ENCODE measurements at places on chromosomes 6 and 20.

GRCh38 chr6:26336355-26337198, 28.4 kb upstream of the BTN3A2 start:
- no peak for DNase-seq

DNA sequence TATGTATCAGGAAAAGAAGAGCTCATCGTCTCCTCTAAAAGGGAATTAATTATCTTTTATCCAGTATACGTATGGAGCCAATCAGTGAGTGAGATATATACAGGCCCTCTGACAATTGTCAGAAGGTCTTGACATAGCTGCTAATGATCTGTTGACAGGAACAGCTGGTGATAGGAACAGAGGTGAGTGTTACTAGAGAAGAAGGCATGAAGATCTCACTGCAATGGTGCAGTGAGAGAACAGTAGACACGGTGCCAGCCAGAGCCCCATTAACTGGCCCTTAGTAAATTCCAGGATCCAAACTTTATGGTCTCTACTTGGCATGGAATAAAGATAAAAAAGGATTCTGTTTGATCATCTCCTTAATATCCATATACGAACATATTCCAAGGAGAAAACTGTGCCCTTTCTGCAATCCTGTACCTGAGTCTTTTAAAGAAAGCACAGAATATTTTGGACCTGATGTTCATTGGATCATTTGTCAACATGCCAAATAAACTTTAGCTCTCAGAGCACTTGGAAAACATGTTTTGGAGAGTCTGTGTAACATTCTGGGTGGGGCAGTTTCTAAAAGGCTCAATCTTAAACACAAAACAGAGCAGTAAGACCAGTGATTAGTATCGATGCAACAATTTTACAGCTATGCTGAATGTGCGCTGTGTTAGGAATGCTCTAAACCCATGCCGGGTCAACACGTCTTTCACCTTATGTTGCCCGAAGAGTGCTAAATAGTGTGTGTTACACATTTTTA, 135.8 kb upstream of the CITED2 start:
- DNase-seq: peak; percentile 55

- no peak for DNase-seq
Measured at GRCh38 chr6:119587537-119587936, 238.0 kb upstream of the MAN1A1 start.

- DNase-seq: no peak
Measured at GRCh38 chr6:118892355-118892991, 1.5 kb upstream of the ASF1A start.

- DNase-seq: no peak
Measured at GRCh38 chr6:51562198-51562597, 525.2 kb downstream of the PKHD1 start.

DNA sequence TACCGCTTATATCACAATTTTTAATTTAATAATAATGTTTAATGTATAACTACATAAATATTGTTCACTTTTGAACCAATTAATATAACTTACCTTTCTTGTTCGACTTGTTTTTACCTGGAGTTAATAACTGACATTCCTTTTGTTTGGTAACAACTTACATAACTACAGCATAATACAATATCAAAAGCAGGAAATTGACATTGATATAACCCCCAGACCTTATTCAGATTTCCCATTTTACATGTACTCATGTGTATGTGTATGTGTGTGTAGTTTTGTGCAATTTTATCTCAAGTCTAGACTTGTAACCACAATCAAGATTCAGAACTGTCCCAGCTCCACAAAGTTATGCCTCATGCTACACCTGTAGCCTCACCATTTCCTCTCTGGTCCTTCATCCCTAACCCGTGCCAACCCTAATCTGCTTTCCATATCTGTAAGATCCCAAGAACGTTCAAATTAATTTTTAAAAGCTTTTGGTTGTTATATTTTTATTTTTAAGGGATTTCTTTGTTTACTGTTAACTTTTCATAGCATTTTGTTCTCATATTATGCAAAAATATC, 190.6 kb downstream of the MANEA start:
- no peak for DNase-seq

DNA sequence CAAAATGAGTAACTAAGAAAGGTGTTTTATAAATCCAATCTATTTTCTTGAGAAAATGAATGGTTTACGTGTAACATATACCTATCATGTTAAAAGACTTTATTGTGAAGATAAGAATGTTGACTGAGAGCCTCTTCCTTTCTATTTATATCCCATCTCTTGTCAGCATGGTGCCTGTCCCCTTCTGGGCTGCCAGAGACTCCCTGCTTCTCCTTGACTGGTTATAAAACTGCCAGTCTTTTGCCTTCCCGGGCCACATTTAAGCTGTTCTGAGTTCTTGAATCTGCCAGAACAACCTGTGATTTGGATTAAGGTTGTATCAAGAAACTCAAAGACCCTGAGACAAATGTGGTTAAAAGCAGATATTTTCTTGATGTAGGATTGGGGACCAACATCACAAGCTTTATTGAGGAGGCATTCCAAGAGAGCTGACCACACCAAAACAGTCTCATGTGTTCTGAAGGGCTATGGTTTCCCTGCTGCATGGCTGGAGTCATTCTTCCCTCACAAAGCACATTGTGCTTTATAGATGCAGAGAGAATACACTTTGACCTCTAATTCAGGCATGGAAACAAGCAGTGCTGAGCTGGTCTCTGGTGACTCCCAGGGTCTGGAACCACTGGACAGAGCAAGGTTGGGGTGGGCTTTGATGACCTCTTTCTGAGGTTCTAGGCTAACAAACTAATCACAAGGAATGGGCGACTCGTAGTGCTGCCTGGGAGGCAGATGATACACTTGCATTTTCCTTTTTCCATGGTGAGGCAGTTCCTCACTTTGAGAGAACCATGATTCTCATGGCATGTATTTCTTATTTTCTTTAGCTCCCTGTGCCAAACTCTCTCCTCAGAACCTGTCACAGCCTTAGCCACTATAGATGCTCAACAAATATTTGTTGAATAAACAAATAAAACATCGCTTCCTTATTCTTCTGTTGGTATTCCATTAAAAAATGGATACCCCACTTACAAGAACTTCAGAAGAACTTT, 205.0 kb upstream of the PREP start:
- DNase-seq: no peak

DNA sequence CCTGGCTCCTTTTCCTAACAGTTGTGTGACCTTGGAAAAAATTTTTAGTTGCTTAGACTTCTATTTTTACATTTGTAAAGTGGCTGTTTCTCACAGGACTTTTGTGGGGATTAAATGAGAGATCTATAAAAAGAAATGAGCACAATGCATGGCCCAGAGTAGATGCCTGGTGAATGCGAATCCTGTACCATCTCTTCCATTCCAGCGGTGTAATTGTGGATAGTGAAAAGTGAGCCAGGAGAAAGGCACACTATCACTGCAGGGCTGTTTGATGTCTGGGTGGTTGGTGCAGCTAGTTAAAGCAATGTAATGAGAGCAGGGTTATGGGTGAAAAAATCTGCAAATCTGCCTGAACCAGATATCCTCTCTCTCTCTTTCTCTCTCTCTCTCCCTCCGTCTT, 347.5 kb upstream of the CITED2 start:
- DNase-seq: no peak

DNA sequence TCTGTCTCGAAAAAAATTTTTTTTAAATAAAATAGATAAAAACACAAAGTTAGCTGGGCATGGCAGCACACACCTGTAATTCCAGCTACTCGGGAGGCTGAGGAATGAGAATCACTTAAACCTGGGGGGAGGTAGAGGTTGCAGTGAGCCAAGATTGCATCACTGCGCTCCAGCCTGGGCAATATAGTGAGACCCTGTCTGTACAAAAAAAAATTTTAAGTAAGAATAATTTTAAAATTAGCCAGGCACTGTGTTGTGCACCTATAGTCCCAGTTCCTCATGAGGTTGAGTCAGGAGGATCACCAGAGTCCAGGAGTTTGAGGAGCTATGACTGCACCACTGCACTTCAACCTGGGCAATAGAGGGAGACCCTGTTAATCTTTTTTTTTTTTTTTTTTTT, 149.2 kb upstream of the SHLD1 start:
- no peak for DNase-seq

DNA sequence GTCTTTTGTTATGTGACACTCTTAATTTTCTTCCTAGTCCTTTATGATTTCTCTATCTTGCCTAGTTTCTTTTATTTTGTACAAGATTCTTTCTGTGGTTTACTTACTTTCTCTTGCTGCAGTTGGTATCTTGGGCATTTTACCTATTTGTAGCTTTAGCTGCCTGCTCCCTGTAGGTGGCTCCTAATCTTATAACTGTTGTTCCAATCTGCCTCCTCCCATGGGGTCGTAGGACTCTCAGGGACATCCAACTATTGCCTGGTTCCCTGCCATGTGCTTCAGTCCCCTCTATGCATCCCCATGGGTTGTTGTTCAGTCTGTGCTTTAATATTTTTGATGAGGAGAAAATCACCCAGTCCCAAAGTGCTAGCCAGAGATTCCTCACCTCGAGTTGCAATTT, 31.4 kb downstream of the RIN2 start:
- DNase-seq: no peak

DNA sequence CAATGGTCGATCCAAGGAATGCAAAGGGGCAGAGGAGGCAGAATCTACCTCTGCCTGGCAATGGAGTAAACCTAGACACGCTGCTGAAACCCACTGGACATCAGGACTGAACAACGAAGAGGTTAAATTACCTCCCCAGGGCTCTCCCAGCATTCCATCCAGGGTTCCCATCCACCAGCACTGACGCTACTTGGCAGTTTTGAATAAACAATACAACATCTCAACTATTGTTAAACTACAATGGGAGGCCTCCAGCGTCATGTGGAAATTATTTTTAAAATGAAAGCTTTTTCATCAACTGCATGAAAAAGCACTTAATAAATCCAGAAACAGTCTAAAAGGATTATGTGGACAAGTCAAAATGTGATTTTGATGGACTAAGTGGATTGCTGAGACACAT, 96.8 kb upstream of the NHSL1 start:
- DNase-seq: no peak

- no peak for DNase-seq
Measured at GRCh38 chr6:80271074-80271473, 164.6 kb downstream of the BCKDHB start.

DNA sequence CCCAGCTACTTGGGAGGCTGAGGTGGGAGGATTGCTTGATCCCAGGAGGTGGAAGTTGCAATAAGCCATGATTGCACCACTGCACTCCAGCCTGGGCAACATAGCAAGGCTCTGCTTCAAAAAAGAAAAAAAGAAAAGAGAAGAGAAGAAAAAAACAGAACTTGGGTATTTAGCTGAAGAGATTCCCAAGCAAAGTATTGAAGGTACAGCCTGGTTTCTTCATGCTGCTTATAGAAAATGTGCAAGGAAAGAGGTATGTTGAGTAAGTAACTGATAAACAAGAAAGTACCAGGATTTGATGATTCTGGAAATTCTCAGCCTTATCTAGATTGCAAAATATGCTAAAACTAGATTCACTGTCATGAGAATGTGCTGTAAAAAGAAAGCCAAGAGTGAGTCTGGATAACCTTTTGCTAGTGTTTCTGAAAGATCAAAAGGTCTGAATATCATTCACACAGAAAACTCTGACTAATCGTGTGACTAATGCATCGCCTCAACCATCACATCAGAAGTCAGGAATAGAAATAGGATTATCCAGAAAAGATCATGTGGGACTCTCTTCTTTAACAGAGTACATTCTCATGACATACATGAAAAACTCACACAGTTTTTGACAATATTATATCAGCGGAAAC, 32.4 kb upstream of the NOP56 start:
- DNase-seq: no peak
